ENCODE measurements at places on chromosomes 7 and 10. TPM values are rescaled to one million over a fixed set of nuclear protein-coding genes. Genes with fewer than 3 reads are reported as not detected.

GRCh38 chr10:63675171-63675570, 154.0 kb downstream of the REEP3 start:
- no peaks in the 10 kb centered on the region for H3K27me3 ChIP-seq
- H3K36me3 ChIP-seq: no peaks in the 10 kb centered on the region
- no peak overlapping the region for H3K4me3 ChIP-seq
- no peak for DNase-seq

Gene CRTAC1
- total RNA-seq: not detected

GRCh38 chr10:35934642-35934995, 292.5 kb upstream of the FZD8 start:
- H3K4me3 ChIP-seq: no peak overlapping the region
- H3K27me3 ChIP-seq: no peaks in the 10 kb centered on the region
- no peak for DNase-seq
- peaks cover 17% of the 10 kb centered on the region for H3K4me1 ChIP-seq
- H3K36me3 ChIP-seq: no peaks in the 10 kb centered on the region

DNA sequence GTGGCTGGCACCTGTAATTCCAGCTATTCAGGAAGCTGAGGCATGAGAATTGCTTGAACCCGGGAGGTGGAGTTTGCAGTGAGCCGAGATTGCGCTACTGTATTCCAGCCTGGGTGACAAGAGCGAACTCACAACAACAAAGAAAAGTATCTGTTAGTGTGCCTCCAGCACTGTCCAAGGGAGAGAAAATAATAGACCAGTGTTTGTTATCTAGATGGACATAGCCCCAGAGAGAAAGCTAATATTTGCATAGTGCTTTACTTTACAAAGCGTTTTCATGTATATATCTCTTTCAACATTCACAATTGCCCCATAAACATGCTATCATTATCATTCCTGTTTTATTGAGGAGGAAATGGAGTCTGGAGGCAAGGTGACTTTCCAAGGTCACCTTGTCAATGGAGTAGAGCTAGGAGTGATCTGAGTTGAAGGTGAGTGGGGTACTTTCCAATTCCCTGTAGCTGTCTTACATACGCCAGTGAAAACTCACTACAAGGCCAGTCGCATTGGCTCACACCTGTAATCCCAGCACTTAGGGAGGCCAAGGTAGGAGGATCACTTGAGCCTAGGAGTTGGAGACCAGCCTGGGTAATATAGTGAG, 49.7 kb upstream of the KIF5B start:
- no peaks in the 10 kb centered on the region for H3K36me3 ChIP-seq
- no peak overlapping the region for H3K27ac ChIP-seq
- no peak overlapping the region for H3K4me3 ChIP-seq
- no peaks in the 10 kb centered on the region for H3K27me3 ChIP-seq
- no peak for DNase-seq
- no peaks in the 10 kb centered on the region for H3K4me1 ChIP-seq

DNA sequence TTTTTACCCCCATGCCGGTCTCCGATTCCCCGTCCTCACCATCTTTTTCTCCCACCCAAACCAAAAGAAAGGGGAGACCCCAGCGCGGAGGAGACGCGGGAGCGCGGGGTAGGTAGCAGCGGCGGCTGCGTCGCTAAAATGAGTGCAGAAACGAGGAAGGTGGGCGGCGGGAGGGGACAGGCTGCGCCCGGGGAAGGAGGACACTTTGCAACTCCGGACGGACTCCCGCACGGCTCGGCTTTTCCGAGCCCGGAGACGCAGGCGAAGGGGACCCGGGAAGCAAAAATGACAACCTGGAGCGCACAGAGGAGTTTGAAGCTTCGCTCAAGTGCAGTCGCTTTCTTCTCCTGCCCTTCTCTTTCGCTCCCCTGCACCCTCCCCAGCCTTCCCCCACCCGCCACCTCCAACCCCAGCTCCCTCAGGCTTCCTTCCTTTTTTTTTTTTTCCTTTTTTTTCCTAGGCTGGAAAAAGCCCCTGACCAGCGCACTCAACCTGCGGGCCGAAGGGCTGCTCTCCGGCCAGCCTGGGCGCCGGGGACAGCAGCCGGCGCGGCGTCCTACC, 453 bp downstream of the SFMBT2 start:
- H3K4me3 ChIP-seq: peak overlapping the region; percentile 81
- no peak for DNase-seq
- no peaks in the 10 kb centered on the region for H3K36me3 ChIP-seq
- peak overlapping the region; percentile 32 for H3K27ac ChIP-seq

Gene PTTG1IP2
- not detected for total RNA-seq

GRCh38 chr7:41956705-41957104, 253.8 kb upstream of the INHBA start:
- no peak overlapping the region for H3K27ac ChIP-seq
- no peak overlapping the region for H3K4me3 ChIP-seq
- H3K36me3 ChIP-seq: no peaks in the 10 kb centered on the region
- H3K4me1 ChIP-seq: peaks cover 19% of the 10 kb centered on the region
- no peak for DNase-seq
- no peaks in the 10 kb centered on the region for H3K27me3 ChIP-seq

Gene AKR1C3
- total RNA-seq: 24.0 TPM

GRCh38 chr7:129544700-129545099, 42.4 kb downstream of the SMKR1 start:
- no peaks in the 10 kb centered on the region for H3K36me3 ChIP-seq
- no peak overlapping the region for H3K27ac ChIP-seq
- DNase-seq: no peak
- H3K4me1 ChIP-seq: no peaks in the 10 kb centered on the region
- H3K4me3 ChIP-seq: no peak overlapping the region

DNA sequence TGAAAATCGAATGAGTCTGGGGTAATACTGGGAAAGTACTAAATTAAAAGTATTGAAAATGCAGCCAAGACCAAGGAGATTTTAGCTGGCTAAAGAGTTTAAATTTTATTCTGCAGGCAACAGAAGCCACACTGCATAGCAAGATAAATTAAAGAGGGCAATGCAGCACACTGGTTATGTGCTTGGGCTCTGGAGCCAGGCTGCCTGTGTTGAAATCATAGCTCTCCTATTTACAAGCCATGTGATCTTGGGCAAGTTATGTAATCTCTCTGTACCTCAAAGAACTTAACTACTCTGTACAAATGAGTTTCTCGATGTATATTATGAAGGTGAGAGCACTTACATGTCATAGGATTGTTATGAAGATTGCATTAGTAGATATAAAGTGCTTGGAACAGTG, 9.9 kb downstream of the SLC25A13 start:
- DNase-seq: no peak
- no peaks in the 10 kb centered on the region for H3K36me3 ChIP-seq
- no peak overlapping the region for H3K27ac ChIP-seq
- no peaks in the 10 kb centered on the region for H3K27me3 ChIP-seq
- no peak overlapping the region for H3K4me3 ChIP-seq
- no peaks in the 10 kb centered on the region for H3K4me1 ChIP-seq

GRCh38 chr7:12146813-12147212, 64.3 kb upstream of the TMEM106B start:
- no peaks in the 10 kb centered on the region for H3K4me1 ChIP-seq
- no peaks in the 10 kb centered on the region for H3K36me3 ChIP-seq
- DNase-seq: no peak
- H3K27ac ChIP-seq: no peak overlapping the region
- H3K4me3 ChIP-seq: no peak overlapping the region
- no peaks in the 10 kb centered on the region for H3K27me3 ChIP-seq

Gene CCL24
- not detected for total RNA-seq

Gene TMEM213
- not detected for total RNA-seq

DNA sequence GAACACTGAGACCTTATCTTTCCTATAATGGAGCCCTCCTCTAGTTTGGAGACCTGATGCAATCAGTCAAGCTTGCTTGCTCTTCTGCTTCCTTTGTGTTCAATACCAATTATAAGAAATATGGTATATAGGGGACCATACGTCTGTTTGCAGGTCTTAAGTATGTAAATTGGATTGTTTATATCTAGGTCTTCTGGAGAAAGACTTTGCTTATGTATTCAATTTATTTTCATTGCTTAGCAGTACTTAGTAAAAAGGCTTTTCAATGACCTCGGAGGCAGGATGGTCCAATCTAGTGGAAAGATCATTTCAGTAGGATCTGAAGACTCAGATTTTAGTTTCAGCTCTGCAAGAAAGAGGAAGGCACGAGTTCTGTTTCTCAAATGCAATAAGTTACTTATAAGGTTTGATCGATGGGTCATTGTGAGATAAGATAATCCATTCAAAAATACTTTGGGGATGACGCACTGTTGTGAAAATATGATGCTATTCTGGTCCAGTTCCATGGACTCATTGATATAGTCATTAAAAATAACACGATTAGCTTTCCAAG, 571.6 kb downstream of the SH2D4B start:
- DNase-seq: no peak
- H3K27ac ChIP-seq: no peak overlapping the region
- no peaks in the 10 kb centered on the region for H3K36me3 ChIP-seq
- no peaks in the 10 kb centered on the region for H3K4me1 ChIP-seq

GRCh38 chr7:114825423-114825951, 96.4 kb upstream of the MDFIC start:
- H3K4me1 ChIP-seq: peaks cover 21% of the 10 kb centered on the region
- H3K4me3 ChIP-seq: no peak overlapping the region
- H3K27me3 ChIP-seq: no peaks in the 10 kb centered on the region
- no peaks in the 10 kb centered on the region for H3K36me3 ChIP-seq

DNA sequence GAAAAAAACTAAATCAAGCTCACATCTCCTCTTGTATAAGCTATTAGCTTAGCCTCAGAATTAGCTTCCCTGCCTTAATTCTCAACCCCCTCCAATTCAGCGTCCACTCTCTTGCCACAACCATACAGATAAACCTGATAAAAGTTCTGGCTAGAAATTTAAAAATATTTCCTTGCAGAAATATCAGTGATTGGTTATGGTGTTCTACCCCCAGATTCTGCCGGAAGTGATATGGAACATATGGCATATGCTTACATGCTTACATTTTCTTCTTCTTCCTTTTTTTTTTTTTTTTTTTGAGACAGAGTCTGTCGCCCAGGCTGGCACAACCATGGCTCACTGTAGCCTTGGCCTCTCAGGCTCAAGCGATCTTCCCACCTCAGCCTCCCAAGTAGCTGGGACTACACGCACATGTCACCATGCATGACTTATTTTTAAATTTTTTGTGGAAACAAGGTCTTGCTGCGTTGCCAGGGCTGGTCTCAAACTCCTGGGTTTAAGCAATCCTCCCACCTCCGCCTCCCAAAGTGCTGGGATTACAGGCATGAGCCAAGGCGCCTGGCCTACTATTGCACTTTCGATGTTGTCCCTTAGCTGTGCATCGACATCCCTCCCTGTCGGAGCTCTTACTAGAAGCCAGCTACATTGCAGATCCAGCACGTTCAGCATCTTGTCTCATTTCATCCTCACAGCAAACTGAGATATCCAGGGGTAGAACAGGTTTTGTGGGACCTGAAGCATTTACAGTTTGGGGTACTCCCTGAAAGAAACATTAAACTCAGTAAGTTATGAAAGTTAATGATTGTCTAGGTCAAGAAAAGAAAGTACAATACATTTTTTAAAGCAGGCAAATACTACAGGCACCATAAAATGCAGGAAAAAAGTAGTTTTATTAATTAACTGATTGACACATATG, 205.6 kb upstream of the TCF7L2 start:
- no peak overlapping the region for H3K4me3 ChIP-seq
- no peaks in the 10 kb centered on the region for H3K27me3 ChIP-seq
- no peaks in the 10 kb centered on the region for H3K36me3 ChIP-seq
- H3K27ac ChIP-seq: no peak overlapping the region

Gene FEZF1
- total RNA-seq: not detected

- H3K27me3 ChIP-seq: no peaks in the 10 kb centered on the region
- H3K36me3 ChIP-seq: no peaks in the 10 kb centered on the region
- H3K4me1 ChIP-seq: peaks cover 17% of the 10 kb centered on the region
- H3K27ac ChIP-seq: peak overlapping the region; percentile 13
Measured at GRCh38 chr7:112129655-112130323, 76.4 kb downstream of the DOCK4 start.

- H3K36me3 ChIP-seq: no peaks in the 10 kb centered on the region
- no peak overlapping the region for H3K27ac ChIP-seq
- peaks cover 9% of the 10 kb centered on the region for H3K4me1 ChIP-seq
- no peak overlapping the region for H3K4me3 ChIP-seq
Measured at GRCh38 chr7:98509836-98510235, 107.2 kb upstream of the NPTX2 start.

Gene TUBAL3
- not detected for total RNA-seq

GRCh38 chr10:43204943-43205671, 61.8 kb downstream of the RASGEF1A start:
- H3K27ac ChIP-seq: no peak overlapping the region
- peak; percentile 70 for DNase-seq
- no peaks in the 10 kb centered on the region for H3K36me3 ChIP-seq
- H3K4me3 ChIP-seq: no peak overlapping the region
- no peaks in the 10 kb centered on the region for H3K27me3 ChIP-seq

- DNase-seq: peak; percentile 86
- H3K27ac ChIP-seq: 0 out of 2 replicates have a peak overlapping the region, but pooled peaks have one; percentile 7
- peak overlapping the region; percentile 61 for H3K4me3 ChIP-seq
- H3K27me3 ChIP-seq: no peaks in the 10 kb centered on the region
Measured at GRCh38 chr7:40717242-40717641, 582.4 kb downstream of the SUGCT start.

GRCh38 chr7:133501771-133502170, 248.9 kb downstream of the EXOC4 start:
- no peak overlapping the region for H3K4me3 ChIP-seq
- DNase-seq: no peak
- no peaks in the 10 kb centered on the region for H3K36me3 ChIP-seq
- 0 out of 2 replicates have a peak, but pooled peaks cover 7% of the 10 kb centered on the region for H3K4me1 ChIP-seq
- no peaks in the 10 kb centered on the region for H3K27me3 ChIP-seq
- H3K27ac ChIP-seq: no peak overlapping the region

Gene GTPBP10
- total RNA-seq: 23.5 TPM

Gene LRRC18
- total RNA-seq: not detected

- H3K36me3 ChIP-seq: no peaks in the 10 kb centered on the region
- DNase-seq: peak; percentile 46
Measured at GRCh38 chr10:52232561-52233350, 81.3 kb upstream of the DKK1 start.

Gene CPA1
- total RNA-seq: not detected

- DNase-seq: no peak
- peaks cover 9% of the 10 kb centered on the region for H3K4me1 ChIP-seq
- no peak overlapping the region for H3K27ac ChIP-seq
- no peaks in the 10 kb centered on the region for H3K27me3 ChIP-seq
- H3K36me3 ChIP-seq: no peaks in the 10 kb centered on the region
Measured at GRCh38 chr10:42872865-42873435, 90.4 kb downstream of the BMS1 start.

GRCh38 chr7:129366-130221, 62.8 kb upstream of the FAM20C start:
- no peaks in the 10 kb centered on the region for H3K4me1 ChIP-seq
- no peak for DNase-seq
- no peak overlapping the region for H3K27ac ChIP-seq
- H3K4me3 ChIP-seq: no peak overlapping the region
- H3K27me3 ChIP-seq: no peaks in the 10 kb centered on the region

Gene LRRC4
- total RNA-seq: not detected

All from PC-3 (cell line).